ENCODE measurements at places on chromosomes 13 and 19.

DNA sequence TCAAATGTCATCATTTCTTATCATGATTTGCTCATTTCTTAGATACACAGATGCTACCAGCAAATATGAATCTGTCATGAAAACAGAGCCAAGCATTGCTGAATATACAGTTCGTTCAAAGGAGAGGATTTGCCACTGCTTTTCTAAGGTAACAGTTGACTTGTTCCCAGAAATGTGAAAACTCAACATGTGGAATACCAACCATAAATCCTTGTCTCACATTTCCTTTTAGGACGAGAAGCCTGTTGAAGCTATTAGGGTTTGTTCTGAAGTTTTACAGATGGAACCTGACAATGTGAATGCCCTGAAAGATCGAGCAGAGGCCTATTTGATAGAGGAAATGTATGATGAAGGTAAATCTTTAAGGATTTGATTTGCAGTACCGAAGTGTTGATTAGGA lies 86.7 kb downstream of the DNAJC3 start:
- DNase-seq, result no peak

- no peak for DNase-seq
Measured at GRCh38 chr13:26348966-26349365, 95.0 kb downstream of the CDK8 start.

DNA sequence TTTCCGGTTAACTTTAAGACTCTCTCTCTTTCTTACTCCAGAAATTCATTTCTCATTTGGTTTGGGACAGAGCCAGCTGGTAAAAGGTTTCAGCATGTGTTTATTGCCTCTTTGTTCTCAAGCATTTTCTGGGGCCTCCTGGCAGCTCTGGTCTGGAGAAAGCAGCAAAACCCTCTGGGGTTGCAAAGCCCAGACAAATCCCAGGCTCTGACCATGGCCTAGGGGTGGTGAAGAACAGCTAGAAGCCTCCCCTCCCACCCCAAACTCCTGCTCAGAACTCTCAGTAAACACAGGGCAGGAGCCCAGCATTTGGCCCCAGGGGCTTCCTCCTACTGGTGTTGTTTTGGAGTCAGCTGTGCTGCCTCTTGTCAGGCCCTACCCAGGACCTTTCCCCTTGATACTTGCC lies 124.2 kb upstream of the SERP2 start:
- peak; percentile 41 for DNase-seq

DNA sequence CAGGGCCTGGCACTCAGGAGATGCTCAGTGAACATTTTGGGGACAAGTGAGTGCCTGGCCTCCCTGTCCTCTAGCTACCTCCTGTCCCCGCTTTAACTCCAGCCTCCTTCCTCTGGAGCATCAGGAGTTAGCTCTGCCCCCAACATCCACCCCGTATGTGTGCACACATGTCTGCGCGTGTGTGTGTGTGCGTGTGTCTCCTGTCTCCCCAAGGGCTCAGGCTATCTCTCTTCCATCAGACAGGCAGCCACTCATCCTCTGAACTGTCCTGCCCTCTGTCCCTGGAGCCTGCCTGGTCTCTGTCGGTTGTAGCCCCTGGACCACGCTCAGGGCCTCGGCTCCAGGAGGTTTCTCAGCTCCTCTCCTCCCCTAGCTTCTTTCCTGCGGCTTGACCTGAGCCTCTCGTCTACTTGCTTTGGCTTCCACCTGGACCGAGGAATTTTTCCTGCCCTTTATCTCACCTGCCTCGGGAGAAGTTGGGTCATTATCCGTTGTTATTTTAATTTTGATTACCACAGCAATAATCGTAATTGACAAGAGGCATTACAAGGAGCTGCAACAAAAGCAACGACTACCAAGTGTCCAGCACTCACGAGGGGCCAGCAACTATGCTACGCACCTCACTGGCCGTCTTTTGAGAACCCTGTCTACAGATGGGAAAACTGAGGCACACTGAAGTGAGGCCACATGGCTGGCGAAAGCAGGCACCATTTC lies 32.0 kb upstream of the ASF1B start:
- DNase-seq, result no peak

GRCh38 chr19:37218592-37218935 lies 550 bp downstream of the ZNF383 start:
- no peak for DNase-seq

- peak; percentile 27 for DNase-seq
Measured at GRCh38 chr13:19592657-19593180, 31.4 kb upstream of the TPTE2 start.

DNA sequence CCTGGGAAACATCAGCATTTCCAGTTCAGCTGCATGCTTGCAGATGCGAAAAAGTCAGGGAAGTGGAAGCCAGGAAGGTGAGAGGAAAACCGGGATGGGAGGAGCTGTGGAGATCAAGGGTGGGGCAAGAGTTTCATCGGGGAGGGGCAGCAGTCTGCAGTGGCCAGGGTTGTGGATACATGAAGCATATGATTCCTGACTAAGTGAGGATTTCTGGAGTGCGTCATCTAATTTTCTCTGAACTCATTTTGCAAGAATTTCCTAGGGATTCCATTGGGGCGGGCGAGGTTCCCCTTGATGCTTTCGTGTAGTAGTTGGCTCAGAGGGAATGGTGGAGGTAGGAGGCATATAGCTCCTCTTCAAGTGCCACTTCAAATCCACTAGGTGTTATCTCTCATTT lies 344.1 kb upstream of the TMTC4 start:
- DNase-seq, result no peak

- peak; percentile 54 for DNase-seq
Measured at GRCh38 chr19:33303791-33304345, 1.5 kb upstream of the CEBPA start.

GRCh38 chr13:20197361-20197834 lies 4.7 kb upstream of the GJB2 start:
- DNase-seq, result peak; percentile 59

DNA sequence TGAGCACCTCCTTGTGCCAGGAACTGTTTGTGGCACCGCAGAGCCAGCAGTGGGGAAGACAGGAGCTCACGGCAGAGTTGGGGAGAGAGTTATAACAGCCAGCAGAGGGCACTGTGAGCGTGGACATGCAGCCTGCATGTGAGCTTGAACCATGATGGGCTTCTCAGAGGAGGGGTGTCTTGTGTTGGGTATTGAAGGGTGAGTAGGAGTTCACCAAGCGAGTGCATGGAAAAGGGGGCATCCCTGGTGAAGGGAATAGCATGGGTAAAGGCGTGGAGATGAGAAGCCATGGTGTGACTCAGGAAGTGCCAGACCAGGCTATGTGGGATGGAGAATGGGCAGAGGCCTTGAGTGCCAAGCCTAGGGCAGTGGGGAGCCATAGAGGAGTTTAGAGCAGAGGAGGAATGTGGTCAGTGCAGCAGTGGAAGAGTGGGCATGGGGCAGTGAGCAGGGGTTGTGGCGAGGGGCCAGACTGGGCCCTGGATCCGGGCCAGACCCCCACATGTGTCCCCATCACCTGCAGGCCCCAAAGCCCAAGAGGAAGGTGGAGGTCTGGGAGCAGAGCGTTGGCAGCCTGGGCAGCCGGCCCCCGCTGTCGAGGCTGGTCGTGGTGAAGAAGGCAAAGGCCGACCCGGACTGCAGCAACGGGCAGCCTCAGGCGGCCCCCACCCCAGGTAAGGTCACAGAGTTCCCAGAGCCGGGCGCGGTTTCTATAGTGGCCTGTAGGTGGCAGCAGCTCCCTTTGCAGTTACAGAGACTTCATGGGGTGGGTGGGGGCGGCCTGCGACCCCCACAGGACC lies 11.8 kb upstream of the SHD start:
- DNase-seq, result peak; percentile 71

DNA sequence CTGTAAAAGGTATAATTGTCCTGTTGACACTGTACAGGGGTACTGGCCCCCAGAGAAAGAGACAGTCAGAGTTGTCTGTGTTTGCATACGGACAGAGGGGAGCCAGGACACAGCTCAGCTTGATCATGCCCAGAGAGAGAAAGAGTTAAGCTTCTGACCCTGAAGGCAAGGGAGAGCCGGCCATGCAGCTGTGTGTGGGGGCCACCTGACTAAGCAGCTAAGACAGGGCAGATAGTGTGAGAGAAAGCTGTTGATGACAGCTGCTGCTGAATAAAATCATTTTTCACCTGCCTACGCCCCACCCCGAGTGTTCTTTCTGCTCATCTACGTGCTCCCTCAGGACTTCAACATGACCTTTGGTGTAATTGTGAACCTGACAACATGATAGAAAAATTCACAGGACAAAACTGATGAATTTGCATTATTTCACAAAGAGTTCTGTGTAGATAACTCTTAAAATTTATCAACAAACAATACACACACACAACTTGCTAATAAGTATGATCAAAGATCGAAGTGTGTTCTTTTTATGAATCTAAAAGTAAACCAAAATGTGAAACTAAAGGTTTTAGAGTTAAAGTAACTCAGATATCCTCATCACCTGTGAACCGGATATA lies 1294.3 kb upstream of the ATXN8OS start:
- no peak for DNase-seq

DNA sequence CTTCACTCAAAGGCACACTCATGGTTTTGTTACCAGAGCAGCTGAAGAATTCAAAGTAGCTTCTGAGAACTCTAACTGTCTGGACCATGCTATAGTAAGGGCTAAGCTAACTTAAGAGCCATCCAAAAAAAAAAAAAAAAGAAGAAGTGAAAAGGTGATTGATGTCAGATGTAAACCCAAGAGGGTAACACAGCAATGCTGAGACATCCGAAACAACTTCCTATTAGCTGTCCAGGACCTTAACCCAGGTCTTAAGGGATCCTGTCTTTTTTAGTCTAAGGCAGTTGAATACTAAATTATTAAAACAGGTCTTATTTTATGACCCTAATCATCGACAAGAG lies 11.2 kb upstream of the RAB20 start:
- DNase-seq, result no peak

DNA sequence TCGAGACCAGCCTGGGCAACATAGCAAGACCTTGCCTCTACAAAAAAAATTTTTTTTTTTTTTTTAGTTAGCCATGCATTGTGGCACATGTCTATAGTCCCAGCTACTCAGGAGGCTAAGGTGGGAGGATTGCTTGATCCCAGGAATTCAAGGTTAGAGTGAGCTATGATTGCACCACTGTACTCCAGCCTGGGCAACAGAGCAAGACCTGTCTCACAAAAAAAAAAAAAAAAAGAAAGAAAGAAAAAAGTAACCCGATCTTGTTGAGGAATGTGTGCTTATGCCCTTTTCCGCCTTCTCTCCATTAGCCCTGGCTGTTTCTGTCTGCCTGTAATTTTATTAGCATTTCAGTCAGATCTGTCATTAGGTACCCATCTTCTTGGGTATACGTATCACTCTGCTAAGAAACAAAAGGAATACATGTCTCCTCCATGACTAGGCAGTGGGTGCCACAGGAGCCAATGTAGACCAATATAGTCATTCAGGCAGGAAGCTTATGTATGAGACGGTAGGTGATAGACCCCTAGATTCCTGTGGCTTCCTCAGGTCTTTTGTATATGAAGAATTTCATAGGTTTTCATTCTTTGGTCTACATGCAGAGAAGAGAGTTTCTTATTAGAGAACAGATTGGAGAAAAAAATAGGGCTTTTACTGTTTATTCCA lies 59.6 kb upstream of the NPAS1 start:
- DNase-seq, result no peak

GRCh38 chr13:110421696-110422385 lies 114.8 kb downstream of the COL4A2 start:
- DNase-seq, result peak; percentile 97

- DNase-seq, result no peak
Measured at GRCh38 chr13:55999709-56000108, 1141.0 kb upstream of the PRR20A start.

DNA sequence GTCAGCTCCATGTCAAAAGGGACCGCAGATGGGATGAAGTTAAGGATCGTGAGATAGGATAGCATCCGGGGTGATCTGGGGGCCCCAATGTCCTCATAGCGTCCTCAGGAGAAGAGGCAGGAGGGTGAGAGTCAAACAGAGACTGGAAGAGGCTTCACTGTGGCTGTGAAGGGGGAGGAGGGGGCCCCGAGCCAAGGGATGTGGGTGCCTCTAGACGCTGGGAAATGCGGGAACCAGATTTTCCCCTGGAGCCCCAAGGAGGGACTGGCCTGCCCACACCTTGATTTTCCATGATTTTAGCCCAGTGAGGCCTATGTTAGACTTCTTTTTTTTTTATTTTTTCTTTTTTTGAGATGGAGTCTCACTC lies 61.2 kb downstream of the GNG7 start:
- no peak for DNase-seq

DNA sequence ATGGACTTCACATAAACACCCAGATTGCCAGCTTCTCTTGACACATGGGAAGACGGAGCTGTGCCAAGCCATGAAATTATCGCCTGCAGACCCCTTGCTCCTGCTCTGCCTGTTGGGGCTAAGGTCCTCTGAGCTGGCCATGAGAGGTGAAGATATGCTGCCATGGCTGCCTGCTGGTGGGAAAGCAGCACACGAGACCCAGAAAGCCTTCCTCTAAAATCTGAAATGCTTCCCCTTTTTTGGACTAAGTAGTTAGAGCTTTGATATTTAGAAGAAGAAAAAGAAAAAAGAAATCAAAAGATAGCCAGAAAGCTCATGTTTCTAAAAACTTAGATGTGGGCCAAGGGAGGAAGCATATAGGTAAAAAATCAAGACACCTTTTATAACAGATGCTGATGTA lies 11.2 kb downstream of the WDFY2 start:
- DNase-seq, result peak; percentile 61

GRCh38 chr19:15062036-15062435 lies 12.8 kb downstream of the CASP14 start:
- no peak for DNase-seq

- no peak for DNase-seq
Measured at GRCh38 chr19:51317968-51318367, 6.5 kb downstream of the IGLON5 start.

- no peak for DNase-seq
Measured at GRCh38 chr13:67735651-67736050, 505.5 kb upstream of the PCDH9 start.

GRCh38 chr13:109403012-109403421 lies 383.4 kb downstream of the IRS2 start:
- no peak for DNase-seq

- peak; percentile 31 for DNase-seq
Measured at GRCh38 chr13:19888799-19889198, 25.4 kb upstream of the ZMYM5 start.

DNA sequence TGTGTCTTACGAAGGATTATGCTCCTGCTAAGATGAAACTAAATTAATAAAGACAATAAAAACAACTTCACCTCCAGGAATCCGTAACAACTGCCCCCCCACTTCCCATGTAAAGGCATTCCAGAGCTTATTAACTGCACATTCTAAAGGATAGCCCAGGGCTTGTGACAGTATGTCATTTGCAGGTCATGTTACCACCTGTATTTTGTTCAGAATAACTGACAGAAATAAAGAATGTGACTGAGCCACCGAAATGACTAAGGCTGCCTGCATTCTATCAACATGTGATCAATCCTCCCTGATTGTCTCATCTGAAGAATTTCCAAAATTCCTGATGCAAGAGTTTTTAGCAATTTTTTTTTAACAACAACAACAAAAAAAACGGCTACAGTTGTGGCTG lies 117.2 kb downstream of the MIPEP start:
- no peak for DNase-seq

- DNase-seq, result no peak
Measured at GRCh38 chr13:49669735-49670309, 21.5 kb downstream of the EBPL start.

DNA sequence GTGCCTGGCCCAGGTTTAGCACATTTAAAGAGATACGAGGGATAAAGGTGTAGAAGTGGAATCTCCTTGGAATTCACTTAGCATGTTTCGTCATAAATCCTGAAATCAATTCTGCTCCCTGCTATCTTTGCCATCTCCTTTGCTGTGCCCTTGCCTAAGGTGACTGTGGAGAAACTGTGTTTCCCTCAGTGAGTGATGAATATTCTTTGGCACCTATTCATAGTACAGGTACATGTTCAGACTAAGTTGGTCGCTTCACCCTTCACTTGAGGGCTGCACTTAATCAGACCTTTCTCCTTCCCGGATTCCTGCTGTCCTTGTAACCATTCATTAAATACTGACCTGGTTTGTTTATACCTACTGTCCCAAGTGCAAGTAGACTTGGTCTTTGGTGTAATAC lies 17.8 kb downstream of the PCCA start:
- DNase-seq, result no peak

Measured in common myeloid progenitor, CD34-positive (primary cell).